Endothelial cell of umbilical vein (primary cell): ENCODE measurements at places on chromosomes 1 and 21. TPM values are rescaled to one million over a fixed set of nuclear protein-coding genes. Genes with fewer than 3 reads are reported as not detected.

The HNRNPR gene
- 165 and 171 TPM in 2 replicates for total RNA-seq

The TACSTD2 gene
- 14.1 and 30.7 TPM in 2 replicates for total RNA-seq

The MTARC2 gene
- 12.0 and 14.1 TPM in 2 replicates for total RNA-seq

The HOOK1 gene
- not detected in 2 replicates for total RNA-seq

The HTR1D gene
- total RNA-seq = 1.5 and 2.2 TPM in 2 replicates
